Myocyte (in vitro differentiated cells): ENCODE measurements at places on chromosomes 11 and 22. TPM values are rescaled to one million over a fixed set of nuclear protein-coding genes. Genes with fewer than 3 reads are reported as not detected.

DNA sequence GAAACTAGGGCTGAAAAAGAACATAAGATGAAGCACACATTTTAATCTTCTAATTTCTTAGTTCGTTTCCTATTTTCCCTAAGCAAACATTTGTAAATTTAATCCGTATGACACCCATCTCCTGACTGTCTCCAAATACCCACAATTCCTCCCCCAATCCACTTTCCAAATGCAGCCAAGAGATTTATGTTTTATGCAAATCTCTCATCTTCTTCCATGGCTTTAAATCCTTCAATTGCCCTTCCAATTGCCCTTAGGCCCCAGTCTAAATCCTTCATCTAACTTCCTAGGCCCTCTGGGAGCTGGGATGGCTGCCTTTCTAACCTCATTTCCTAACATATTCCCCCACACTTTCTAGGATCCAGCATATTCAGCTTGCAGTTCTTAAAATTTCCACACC lies 18.0 kb upstream of the POU2AF1 start:
- no peak for DNase-seq

The PHF21B gene
- total RNA-seq = 0.35 and 1.9 TPM in 2 replicates

The SLC22A8 gene
- total RNA-seq = not detected in 2 replicates

DNA sequence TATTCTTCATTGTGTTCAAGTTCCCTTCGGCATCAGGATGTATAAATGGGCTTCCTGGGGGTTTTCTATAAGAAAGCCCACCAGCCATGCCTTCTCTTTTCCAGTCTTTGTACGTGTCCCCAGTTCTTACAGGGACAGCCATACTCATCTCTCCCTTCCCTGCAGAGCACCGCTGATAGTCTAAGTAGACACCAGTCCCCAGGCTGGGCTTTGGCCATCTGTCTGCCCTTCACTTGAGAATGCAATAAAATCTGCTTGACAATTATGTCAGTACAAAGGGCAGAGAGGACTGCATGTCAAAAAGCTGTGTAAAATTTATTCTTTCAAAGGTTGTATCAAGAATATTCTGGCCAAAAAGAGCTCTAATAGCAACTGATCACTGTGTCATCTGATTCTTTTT lies 27.3 kb downstream of the NTM start:
- no peak for DNase-seq

- DNase-seq = no peak
Measured at GRCh38 chr11:134374891-134375550, 37.0 kb downstream of the B3GAT1 start.

DNA sequence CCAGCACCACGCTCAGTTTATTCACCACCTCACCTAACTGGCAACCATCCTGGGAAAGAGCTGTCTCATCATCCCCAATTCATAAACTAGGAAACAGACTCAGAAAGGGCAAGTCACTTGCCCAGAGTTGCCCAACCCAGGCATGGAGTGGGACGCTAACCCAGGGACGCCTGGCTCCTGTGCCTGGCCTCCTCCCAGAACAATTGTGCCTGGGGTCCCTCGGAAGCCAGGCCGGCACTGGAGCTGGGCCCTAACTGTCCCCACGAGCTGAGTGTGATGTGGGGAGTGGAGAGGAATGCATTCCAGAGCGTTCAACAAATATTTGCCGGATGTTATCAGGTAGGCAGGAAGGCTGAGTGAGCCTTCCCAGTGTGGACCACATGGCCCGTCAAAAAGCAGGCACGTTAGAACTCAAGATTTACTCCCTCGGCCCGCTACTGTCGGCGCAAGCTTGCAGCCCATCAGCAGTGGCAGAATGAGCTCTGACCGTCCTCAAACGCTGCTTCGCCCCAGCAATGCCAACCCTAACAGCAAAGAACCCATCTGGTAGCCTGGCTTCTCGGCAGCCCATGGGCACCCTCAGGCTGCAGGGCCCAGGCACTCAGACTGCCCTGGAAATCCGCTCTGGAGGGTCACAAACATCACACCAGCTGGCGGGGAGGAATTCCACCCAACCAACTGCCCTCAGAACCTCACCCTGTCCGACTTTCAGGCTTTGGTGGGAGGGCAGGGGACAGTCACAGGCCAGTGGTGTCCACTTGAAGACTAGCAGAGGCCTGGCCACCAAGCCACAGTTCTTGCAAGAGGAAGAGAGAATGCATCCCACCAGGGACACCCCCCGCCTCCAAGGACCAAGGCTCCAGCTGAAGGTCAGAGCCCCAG lies 35.6 kb downstream of the MYH9 start:
- DNase-seq = peak; percentile 71

- no peak for DNase-seq
Measured at GRCh38 chr11:96484361-96484760, 94.5 kb downstream of the JRKL start.

- DNase-seq = peak; percentile 20
Measured at GRCh38 chr11:71355281-71355680, 92.9 kb downstream of the DHCR7 start.

DNA sequence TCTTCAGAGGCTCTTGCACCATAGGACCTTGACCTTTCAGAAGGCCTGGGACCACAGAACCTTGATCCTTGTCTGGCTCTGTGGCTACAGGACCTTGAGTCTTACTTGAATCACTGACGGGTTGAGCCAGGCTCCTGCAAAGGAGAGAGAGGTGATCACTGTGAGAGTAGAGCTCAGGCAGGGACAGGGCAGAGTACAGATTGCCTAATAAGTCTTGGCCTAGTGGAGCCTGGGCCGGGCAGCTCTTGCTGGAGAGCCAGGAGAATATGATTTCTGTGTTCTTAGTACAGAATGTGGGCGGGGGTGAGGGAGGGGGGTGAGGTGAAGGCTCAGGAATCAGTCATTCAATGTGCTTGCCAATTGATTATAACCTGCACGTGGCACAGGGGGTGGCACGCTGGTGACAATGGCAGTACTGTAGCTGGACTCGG lies 26.0 kb downstream of the SERPINH1 start:
- no peak for DNase-seq

The KRTAP5-9 gene
- 0.16 and 0.29 TPM in 2 replicates for total RNA-seq

GRCh38 chr11:13008625-13009475 lies at the start of gene RASSF10:
Gene RASSF10, plus strand, starts transcription at chr11:13009316. Its CDS starts 261 bp downstream, at chr11:13009577.
- peak; percentile 7 for DNase-seq

GRCh38 chr11:27720277-27720830 lies 20.1 kb upstream of the BDNF start:
- peak; percentile 71 for DNase-seq

- no peak for DNase-seq
Measured at GRCh38 chr11:120603071-120603470, 91.5 kb downstream of the GRIK4 start.

GRCh38 chr22:20022231-20022977 lies 1.5 kb downstream of the TANGO2 start:
- no peak for DNase-seq

- no peak for DNase-seq
Measured at GRCh38 chr11:88164320-88164719, 10.9 kb downstream of the RAB38 start.

DNA sequence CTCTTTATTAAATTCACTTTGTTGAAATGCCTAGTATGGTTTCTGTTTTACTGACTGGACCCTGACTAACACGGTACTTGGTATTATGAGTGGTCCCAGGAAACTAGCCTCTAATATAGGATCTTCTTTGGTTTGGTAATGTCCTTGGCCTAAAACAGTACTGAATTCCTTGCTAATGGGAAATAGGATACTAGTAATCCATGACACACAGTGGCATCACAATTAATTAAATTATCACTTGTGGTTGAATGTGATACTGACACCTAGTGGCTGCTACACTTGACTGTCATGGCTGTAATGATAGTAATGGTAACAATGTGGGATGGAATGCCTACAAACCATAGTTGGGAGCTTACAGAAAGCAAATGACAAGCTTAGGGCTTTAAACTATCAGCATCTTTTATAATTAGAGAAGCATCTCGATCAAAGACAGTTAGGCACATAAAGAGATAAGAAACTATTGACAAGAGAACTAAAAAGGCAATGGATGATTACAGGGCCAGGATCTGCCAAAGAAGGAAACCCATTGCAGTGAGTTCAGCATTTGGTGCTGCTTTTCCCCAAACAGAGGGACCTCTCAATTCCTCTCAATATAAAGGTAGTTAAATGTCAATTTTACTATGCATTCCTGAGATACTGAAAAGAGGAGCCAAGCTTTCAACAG lies 8.6 kb downstream of the DNHD1 start:
- DNase-seq = peak; percentile 72

DNA sequence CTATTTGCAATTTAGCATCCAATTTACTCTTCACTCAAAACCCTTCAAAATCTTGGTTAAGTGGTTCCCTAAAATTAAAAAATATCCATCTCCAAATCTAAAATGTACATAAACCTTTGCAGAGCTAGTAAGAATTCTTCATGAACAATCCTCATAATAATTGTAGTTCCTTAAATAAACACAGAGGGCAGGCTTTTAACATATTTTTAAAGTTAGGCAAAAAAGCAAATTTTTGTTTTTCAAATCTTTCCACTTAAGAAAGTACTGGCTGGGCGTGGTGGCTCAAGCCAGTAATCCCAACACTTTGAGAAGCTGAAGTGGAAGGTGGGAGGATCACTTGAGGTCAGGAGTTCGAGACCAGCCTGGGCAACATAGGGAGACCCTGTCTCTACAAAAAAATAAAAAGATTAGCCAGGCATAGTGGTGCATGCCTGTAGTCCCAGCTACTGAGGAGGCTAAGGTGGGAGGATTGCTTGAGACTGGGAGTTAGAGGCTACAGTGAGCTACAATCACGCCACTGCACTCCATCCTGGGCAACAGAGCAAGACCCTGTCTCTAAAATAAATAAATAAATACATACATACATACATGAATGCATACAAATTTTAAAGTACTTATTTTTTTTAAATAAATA lies 25.1 kb upstream of the PLAAT3 start:
- peak; percentile 29 for DNase-seq

DNA sequence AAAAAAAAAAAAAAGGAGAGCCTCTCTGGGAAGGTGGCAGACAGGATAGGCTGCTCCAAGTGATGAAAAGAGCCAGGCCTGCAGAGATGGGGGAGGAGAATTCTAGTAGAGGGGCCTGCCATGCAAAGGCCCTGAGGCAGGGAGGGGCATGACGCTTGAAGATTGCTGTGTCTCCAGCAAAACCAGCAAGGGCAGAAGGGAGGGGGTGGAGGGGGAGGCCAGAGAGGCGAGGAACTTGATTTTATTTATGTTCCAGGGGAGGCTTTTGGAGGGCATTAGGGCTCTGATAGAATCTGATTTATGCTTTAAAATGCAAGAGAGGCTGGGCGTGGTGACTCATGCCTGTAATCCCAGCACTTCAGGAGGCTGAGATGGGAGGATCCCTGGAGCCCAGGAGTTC lies 16.7 kb upstream of the PACSIN2 start:
- DNase-seq = no peak

- DNase-seq = peak; percentile 83
Measured at GRCh38 chr11:3037040-3037944, 19.9 kb downstream of the CARS1 start.

GRCh38 chr11:11279956-11280689 lies 72.9 kb downstream of the CSNK2A3 start:
- DNase-seq = peak; percentile 51

GRCh38 chr22:33109514-33110430 lies 51.6 kb upstream of the SYN3 start:
- DNase-seq = no peak

DNA sequence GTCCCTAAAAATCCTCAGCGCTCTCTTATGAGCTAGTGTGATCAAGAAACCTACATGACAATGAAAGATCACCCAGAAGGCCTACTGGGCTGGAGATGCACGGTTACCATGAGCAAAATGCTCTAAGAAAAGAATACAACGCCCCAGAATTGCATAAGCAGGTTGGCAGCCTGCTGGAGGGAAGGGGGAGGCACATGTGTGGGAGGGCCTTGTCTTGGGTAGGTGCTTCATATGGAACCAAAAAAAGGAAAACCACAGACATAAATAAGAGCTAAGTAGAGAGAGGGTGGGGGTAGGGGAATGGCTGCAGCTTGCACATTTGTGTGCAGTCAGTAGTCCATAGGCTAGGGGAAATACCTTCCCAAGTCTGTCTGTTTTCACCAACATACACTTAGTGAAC lies 2.8 kb downstream of the SIAE start:
- DNase-seq = no peak

The FERMT3 gene
- total RNA-seq = 6.1 and 19.4 TPM in 2 replicates

The CDC42BPG gene
- total RNA-seq = 0.62 and 2.0 TPM in 2 replicates

The OLFML1 gene
- total RNA-seq = not detected in 2 replicates

DNA sequence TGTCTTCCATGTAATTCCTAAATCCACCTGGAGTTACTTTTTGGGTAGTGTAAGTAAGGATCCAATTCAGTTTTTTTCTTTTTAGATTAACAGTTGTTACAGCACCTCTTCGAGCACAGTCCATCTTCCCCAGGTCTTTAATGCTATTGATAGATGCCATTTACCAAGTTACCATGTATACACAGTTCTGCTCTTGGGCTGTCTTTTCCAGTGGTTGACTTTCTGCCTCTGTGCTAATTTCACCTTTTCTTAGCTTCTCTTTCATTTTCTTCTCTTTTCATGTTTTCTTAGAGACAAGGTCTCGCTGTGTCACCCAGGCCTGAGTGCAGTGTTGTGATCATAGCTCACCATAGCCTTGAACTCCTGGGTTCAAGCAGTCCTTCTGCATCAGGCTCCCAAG lies 12.0 kb downstream of the ATXN10 start:
- no peak for DNase-seq

DNA sequence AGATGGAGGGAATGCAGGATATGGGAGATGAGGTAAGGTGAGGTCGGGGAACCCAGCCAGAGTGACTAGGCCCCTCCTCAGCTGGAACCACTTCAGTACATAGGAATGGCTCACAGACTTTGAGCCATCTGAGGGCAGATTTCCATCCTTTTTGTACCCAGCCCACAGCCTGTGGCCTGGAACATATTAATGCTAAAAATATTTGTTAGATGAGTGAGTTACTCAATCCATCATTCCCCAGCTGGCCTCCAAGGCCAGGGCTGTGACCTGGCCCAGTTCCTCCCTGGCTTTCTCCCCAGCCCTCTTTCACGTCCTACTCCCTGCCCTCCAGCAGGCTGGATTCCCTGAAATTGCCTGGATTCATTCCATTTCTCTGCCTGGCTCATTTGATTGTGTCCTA lies 57.2 kb upstream of the PRDM11 start:
- DNase-seq = peak; percentile 84

The OR8B4 gene
- not detected in 2 replicates for total RNA-seq

The FBXO3 gene
- 29.1 and 35.6 TPM in 2 replicates for total RNA-seq

The CASP1 gene
- 2.2 and 2.9 TPM in 2 replicates for total RNA-seq

GRCh38 chr11:105673089-105673488 lies 63.2 kb downstream of the GRIA4 start:
- peak; percentile 71 for DNase-seq

The NTM gene
- total RNA-seq = 41.5 and 49.2 TPM in 2 replicates

GRCh38 chr11:60241786-60242185 lies 1.2 kb downstream of the MS4A4E start:
- no peak for DNase-seq

GRCh38 chr11:71153005-71153390 lies 99.4 kb downstream of the SHANK2 start:
- no peak for DNase-seq

The RBMXL2 gene
- not detected in 2 replicates for total RNA-seq

The ADAMTS15 gene
- total RNA-seq = 1.8 and 5.0 TPM in 2 replicates

GRCh38 chr11:123065621-123066020 lies 3.7 kb upstream of the HSPA8 start:
- no peak for DNase-seq

DNA sequence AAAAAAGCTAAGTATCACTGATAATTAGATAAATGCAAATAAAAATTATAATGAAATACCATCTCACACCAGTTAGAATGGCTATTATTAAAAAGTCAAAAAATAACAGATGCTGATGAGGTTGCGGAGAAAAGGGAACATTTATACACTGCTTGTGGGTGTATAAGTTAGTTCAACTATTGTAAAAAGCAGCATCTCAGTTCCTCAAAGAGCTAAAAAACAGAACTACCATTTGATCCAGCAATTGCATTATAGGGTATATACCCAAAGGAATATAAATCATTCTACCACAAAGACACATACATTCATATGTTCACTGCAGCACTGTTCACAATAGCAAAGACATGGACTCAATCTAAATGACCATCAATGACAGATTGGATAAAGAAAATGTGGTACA lies 120.3 kb upstream of the ZBED5 start:
- DNase-seq = no peak
